Endothelial cell of coronary artery (primary cell): ENCODE measurements at places on chromosomes 1 and 21. TPM values are rescaled to one million over a fixed set of nuclear protein-coding genes. Genes with fewer than 3 reads are reported as not detected.

Gene ETV3L
- not detected in 2 replicates for total RNA-seq

Gene RNU1-1
- 2,685 and 5,329 TPM in 2 replicates for total RNA-seq

Gene SOX13
- total RNA-seq = 20.0 and 21.5 TPM in 2 replicates

Gene ANKRD35
- 0.28 and 0.81 TPM in 2 replicates for total RNA-seq

Gene AKR7A3
- total RNA-seq = 0.18 and 0.28 TPM in 2 replicates

Gene SLAMF7
- total RNA-seq = 0.09 TPM in 1 of 2 replicates, not detected in the other

Gene NKAIN1
- under 0.01 TPM in 1 of 2 replicates, not detected in the other for total RNA-seq

Gene GPR25
- not detected in 2 replicates for total RNA-seq

Gene S100A7
- total RNA-seq = not detected in 2 replicates

Gene OR2T34
- not detected in 2 replicates for total RNA-seq

Gene BMP8A
- total RNA-seq = 0.36 and 0.47 TPM in 2 replicates
